Hematopoietic multipotent progenitor cell treated with erythropoietin and hydrocortisone succinate and interleukin-3 and kit ligand, for 6 days (in vitro differentiated cells): ENCODE measurements at places on chromosomes 16 and 17.
A peak's percentile ranks its signal among the peaks of the same experiment; 100 is the strongest.

DNA sequence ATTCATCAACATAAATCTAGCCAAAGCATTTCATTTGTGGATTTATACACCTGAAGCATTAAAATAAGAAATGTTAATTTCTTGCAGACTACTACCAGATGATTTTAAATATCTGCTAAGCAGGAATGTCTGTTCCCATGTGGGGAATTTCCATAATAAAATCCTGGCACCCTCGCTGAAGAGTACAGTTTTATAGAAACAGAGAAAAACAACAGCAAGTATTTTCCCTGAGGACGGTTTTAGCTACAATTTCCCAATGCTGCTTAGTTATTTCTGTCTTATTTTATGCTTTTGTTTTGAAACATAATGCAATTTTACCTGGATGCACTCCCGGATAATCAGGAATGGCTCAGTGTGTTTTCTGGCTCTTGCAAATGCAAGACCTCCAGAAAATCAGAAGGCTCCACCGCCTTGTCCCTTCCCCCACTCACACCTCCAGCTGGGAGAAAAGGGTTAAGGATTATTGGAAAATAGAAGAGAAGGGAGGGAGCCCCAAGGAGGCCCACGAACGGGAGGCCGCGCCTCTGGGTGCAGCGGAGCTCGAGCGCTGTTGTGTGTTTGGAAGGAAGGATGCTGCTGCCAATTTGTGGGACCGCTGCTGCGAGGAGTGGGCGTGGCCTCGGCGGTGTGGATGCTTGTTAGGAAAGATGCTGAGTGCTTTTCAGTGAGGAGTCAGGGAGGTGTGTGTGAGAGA, at the start of gene CNTNAP4:
TSS of gene CNTNAP4 (plus strand) at position 657 of the 694 bp plus-strand sequence. CDS start 262 bp downstream, outside the sequence.
- no peak for DNase-seq

GRCh38 chr17:74055508-74056160, 147.8 kb upstream of the RPL38 start:
- no peak for DNase-seq

- DNase-seq = peak; percentile 82
These were observed 51.5 kb upstream of the MGAT5B start for GRCh38 chr17:76816590-76817135.

DNA sequence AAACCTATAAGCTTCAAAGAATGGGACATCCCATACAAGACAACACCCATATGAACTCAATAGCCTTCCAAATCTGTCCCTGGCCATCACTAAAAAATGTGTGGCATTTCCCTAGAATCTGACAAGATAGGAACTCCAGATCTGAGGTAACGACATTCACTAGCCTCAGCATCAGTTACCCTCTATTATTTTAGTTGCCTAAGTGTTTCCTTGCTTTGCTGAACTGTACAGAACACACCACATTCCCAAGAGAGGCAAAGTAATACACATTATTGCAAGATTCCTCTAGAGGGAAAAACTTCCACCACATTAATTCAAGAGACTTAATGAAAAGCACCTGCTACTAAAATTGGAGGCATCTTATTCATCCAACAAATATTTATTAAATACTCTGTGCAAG, 5.0 kb downstream of the LSM12 start:
- no peak for DNase-seq

- no peak for DNase-seq
These were observed 2.9 kb downstream of the STARD3 start for GRCh38 chr17:39639566-39640458.

DNA sequence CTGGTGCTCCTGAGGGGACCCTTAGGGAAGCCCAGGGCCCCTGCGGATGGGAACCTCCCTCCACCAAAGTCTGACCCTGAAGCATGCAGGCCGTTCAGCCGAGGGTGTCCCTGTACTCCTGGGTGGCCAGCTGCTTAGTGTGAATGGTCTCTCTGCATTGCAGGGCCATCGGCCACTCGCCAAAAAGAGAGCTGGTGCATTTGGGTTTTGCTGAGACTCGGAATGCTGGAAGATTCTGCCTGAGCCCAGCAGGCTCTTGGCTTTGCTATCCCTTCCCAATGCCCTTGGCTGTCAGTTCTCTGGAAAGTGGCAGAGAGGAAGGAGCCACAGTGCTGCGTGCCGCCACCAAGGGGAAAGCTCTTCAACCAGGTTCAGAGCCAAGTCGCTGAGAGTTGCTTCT, 2.8 kb downstream of the MEOX1 start:
- DNase-seq = no peak

- no peak for DNase-seq
These were observed 3.8 kb downstream of the LITAFD start for GRCh38 chr16:8885674-8886592.

DNA sequence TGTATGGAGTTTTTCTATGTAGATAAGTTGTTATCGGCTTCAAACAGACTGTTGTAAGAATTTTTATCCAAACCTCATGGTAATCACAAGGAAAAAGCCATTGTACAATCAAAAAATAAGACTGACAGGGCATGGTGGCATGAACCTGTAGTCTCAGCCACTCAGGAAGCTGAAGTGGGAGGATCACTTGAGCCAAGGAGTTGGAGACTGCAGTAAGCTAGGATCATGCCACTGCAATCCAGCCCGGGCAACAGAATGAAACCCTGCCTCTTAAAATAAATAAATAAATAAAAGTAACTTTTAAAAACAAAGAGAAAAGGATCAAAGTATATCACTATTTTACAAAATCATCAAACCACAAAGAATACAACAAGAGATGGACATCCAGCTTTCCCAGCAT, 14.4 kb downstream of the OR1A1 start:
- peak; percentile 1 for DNase-seq

- no peak for DNase-seq
These were observed at the start of gene WNK4 for GRCh38 chr17:42779936-42780850. Gene WNK4 (plus strand): TSS chr17:42780610. CDS start chr17:42780699, 89 bp downstream.

DNA sequence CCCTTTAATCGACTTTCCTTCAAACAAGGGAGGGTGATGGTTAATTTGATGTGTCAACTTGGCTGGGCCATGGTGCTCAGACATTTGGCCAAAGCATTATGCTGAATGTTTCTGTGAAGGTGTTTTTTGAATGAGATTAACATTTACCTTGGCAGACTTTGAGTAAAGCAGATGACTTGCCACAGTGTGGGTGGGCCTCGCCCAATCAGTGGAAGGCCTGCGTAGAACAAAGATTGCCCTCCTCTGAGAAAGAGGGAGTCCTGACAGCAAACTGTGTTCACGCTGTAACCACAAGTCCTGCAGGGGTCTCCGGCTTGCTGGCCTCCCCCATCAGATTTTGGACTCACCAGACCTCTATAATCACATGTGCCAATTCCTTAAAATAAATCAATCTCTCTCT, 118.7 kb downstream of the SOX9 start:
- no peak for DNase-seq

- no peak for DNase-seq
These were observed 1.1 kb downstream of the C1QTNF1 start for GRCh38 chr17:79024901-79025737.

DNA sequence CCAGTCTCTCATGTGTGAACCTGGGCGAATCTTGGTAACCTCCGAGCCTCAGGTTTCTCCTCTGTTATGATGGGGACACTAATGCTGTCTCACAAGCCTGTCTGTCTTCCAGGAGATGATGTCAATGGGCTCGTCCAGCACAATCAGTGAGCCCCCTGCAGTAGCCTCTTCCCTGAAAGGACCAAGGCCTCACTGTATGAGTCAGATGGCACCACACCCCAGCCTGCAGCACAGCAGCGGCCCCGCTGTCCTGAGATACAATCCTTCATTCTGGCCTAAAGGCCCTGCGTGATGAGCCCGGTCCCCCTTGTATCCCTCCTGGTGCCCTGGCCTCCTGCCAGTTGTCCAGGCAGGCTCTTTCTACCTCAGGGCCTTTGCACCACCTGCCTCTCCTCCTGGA, 234.4 kb downstream of the IRF8 start:
- no peak for DNase-seq

GRCh38 chr17:36072431-36073121, 8.5 kb downstream of the CCL18 start:
- DNase-seq = peak; percentile 93

GRCh38 chr17:75036643-75037268, 10.0 kb downstream of the ATP5PD start:
- DNase-seq = peak; percentile 91

DNA sequence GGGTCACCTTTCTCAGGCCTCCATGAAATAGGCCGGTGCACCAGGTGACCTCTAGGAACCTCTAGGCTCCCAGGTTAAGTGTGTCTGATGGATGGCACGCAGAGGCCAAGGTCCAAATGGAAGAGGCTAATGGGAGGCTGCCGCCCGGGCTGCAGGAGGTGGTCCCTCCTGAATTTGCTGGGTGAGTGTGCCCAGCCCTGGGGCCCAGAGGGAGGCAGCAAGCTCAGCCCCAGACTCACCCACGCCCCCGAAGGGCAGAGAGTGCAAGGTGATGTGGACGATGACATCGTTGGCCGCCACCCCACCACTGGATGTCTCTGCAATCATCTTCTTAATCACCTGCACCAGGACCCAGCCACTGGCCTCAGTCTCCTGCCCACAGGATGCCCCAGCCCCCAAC, 9.3 kb downstream of the ALDH3A1 start:
- DNase-seq = no peak

DNA sequence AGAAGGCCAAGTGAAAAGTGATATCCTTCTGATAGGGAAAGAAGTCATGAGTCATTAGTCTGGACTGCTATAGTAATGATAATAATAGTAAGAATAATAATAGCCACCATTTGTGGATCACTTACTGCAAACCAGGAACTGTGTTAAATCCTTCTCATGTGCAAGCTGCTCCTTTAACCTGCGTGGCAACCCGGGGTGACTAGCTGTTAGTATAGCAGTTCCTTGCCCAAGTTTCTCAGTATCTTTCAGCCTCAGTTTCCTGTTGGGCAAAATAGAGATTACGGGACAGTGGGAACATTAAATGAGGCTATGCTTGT, 129.5 kb downstream of the CDH13 start:
- DNase-seq = no peak

DNA sequence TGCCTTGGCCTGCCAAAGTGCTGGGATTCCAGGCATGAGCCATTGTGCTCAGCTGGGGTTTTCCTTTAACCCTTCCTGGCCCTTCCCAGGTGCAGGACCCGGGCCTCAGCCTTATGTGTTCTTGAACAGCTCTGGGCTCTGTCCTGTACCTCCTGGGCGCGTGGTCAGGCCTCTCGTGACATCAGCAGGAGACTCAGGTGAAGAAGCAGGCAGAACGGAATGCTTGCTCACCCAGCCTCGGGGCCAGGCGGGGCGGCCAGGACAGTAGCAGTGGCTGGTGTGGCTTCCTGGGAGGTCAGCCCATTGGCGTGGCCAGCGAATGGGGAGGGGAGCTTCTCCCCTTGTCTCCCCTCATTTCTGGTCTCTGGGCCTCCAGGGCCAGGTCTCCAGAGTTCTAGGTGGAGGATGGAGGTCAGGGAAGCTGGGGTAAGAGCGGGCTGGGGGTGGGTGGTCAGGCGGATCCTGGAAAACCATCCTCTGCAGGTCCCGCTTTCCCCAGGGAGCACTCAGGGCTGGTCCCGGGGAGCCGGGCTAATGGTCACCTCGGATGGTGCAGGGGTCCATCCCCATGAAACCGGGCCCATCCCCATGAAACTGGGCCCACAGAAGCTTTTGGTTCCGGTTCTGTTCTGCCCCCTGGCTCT, 281.5 kb downstream of the SEC14L1 start:
- DNase-seq = no peak

DNA sequence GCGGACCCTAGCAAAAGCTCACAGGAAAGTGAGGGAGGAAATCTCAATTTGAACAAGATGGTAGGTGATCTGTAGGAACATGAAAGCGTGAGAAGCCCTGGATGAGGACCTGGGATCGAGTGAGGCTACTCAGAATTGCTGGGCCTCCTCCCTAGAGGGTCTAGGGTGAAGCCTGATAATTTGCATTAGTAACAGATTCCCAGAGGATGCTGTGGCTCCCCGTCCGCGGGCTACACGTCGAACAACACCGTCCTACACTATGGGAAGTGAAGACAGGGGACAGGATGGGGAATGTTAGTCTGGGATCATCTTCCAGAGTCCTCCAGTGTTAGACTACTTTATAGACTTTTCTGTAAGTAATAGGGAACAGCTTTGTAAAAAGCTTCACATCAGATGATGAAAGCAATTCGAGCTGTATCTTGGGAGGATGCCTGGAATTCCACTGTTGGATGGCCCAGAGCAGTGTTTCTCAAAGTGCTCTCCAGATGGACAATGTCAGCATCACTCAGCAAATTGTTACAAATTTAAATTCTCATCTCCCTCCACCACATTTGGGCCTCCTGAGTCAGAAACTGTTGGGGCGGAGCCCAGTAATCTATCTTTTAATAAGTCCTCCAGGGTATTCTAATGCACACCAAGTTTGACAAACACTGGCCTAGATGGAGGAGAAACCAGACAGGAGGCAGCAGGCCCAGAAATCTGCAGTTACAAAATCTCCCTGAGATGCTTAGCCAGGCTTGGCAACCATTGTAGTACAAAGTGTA, 6.5 kb downstream of the FNDC8 start:
- no peak for DNase-seq

GRCh38 chr17:63644846-63645245, 22.6 kb downstream of the MAP3K3 start:
- no peak for DNase-seq

DNA sequence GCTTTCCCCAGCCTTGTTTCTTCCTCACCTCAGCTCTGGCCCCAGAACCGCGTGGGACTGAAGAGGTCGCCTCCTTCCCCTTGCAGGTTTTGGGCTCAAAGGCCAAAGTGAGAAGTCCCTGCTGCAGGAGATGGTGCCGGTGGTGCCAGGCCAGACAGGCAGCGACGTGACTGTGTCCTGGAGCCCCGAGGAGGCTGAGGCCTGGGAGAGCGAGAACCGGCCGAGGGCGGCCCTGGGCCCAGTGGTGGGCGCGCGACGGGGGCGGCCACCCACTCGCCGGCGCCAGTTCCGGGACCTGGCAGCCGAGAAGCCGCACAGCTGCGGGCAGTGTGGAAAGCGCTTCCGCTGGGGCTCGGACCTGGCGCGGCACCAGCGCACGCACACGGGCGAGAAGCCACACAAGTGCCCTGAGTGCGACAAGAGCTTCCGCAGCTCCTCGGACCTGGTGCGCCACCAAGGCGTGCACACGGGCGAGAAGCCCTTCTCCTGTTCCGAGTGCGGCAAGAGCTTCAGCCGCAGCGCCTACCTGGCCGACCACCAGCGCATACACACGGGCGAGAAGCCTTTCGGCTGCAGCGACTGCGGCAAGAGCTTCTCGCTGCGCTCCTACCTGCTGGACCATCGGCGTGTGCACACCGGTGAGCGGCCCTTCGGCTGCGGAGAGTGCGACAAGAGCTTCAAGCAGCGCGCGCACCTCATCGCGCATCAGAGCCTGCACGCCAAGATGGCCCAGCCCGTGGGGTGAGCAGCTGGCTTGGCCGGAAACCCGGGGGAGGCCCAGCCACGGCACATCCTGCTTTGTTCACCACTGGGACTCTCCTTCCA, 6.0 kb downstream of the ZNF213 start:
- DNase-seq = no peak

DNA sequence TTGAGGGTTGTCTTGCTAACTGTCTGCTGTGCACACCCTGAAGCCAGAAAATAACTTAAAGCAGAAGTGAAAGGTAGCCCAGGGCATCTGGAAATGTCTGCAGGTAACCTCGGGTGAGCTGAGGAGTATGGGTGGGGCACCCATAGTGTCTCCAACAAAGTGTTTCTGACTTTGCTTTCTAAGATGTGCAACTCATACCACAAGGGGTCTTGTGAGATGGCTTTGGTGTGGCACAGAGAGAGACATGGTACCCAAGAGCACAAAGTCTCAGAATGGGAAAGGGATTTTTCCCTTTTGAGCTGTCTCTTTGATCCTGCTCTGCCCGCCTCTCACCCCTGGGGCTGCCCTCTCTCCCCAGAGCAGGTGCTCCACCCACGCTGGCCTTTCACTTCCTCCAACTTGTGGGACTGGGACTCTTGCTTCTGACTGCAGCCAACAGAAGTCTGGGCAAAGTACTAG, 6.9 kb downstream of the CHD9 start:
- DNase-seq = peak; percentile 31

- peak; percentile 91 for DNase-seq
These were observed 76.4 kb downstream of the KCNJ12 start for GRCh38 chr17:21452377-21453143.
